ENCODE measurements at places on chromosomes 7 and 10. TPM values are rescaled to one million over a fixed set of nuclear protein-coding genes. Genes with fewer than 3 reads are reported as not detected.

PAX2 gene
- total RNA-seq, result not detected

DNA sequence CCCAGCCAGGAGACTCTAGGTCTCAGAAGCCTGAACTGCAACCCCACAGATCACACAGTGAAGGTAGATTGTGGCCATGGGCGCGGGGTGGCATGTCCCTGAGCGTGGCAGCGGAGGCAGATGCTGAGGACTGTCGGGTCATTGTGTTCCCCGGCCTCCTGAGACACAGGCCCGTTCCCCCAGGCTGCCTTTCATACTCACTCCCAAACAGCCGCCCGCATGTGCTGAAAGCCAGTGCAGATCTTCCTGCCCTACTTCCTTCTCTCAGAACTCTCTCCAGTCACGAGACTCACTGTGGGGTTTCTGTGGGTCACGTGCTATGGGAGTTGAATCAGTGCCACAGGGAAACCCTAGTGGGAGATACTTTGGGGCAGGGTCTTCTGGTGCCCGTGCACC lies 48.0 kb downstream of the ZNF467 start:
- no peak for DNase-seq

- DNase-seq, result no peak
Measured at GRCh38 chr10:48982584-48982983, 42.9 kb upstream of the LRRC18 start.

- no peak for DNase-seq
Measured at GRCh38 chr7:36965625-36966024, 241.3 kb upstream of the AOAH start.
